ENCODE measurements at places on chromosomes 6 and 20.

- DNase-seq: no peak
Measured at GRCh38 chr6:37878150-37878710, 58.7 kb downstream of the ZFAND3 start.

DNA sequence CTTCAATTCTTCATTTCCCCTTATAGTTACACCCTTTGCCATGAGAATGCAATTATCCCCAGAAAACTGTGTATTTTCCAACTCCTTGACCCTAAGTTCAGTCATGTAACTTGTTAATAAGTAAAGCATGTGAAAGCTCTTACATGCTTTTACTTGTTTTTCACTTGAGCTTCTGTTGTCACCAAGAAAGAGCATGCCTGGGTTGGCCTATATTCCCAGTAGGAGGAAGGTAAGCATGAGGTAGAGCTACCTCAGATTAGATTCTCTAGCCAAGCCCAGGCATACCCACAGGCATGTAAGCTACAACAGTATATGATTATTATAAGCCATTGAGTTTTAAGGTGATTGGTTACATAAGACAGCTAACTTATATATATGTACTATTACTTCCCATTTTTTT lies 101.7 kb upstream of the SMLR1 start:
- DNase-seq: no peak

DNA sequence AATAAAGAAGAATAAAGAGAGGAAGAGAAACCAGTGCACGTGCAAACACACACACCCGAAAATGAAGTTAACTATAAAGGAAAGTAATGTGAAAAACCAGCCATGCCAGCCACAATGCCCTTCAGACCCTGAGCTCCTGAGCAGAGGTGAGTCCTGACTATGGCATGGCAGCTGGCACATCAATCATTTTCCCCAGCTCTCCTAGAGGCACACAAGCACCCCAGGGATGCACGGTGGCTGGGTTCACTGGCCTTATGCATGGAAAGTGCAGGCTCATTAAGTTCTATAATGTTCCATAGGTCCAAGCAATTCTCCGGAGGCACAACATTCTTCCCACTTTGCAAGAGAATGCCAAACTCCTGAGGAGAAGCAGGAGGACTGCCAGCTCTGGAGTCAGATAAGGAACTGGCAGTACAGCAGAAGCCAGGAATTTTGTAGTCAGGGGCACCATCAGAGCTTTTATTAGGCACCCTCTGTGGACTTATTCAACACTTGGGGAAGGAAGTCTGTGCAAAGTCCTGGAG lies 175.0 kb upstream of the PRDM1 start:
- no peak for DNase-seq

- DNase-seq: no peak
Measured at GRCh38 chr20:33434434-33434833, 9.1 kb downstream of the SNTA1 start.

- DNase-seq: no peak
Measured at GRCh38 chr6:157791450-157791849, 31.6 kb upstream of the SNX9 start.

DNA sequence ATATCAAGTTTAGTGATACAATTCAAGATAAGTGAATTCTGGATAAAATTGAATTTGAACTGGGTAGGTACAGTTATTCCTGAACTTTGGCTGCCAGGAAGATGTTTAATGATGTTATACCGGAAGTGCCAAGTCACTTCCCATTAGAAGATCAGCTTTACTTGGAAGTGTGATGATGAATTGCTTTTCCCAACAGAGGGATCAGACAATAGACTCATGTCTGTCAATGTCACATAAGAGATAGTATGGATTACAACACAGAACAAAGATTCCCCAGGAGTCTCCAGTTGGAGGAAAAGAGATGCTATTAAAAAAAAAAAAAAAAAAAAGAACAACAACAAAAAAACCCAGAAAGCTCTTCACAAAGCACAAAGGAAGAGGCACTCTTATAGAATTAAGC lies 497.9 kb upstream of the EPHA7 start:
- no peak for DNase-seq

DNA sequence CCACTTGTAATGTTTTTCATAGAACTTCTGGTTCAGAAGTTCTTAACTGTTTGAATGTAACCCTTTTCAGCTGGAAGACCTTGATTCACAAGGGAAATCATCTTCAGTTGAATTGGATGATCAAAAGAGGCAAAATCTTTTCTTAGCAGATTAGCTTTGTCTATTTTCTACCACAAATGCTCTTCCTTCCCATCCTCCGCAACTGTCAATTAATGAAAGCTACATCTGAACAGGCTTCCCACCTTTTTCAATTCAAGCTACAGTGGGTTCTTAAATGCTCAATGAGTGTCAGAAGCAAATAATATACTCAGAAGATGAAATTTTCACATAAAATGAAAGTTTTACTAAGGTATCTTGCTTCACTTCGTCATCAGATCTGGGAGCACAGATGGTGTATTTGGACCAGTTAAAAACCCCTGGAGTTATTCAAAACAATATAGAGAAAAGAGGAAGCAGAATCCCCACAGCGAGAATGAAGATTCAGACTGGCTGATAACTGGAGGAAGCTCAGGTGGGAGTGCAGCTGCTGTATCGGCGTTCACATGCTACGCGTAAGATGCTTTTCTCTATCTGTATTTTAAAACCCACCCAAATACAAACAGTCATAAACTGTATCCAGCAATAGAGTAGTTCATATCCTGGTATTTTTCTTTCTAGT lies 19.4 kb downstream of the QRSL1 start:
- no peak for DNase-seq

GRCh38 chr20:53623454-53624211 lies 30.0 kb upstream of the ZNF217 start:
- DNase-seq: no peak

DNA sequence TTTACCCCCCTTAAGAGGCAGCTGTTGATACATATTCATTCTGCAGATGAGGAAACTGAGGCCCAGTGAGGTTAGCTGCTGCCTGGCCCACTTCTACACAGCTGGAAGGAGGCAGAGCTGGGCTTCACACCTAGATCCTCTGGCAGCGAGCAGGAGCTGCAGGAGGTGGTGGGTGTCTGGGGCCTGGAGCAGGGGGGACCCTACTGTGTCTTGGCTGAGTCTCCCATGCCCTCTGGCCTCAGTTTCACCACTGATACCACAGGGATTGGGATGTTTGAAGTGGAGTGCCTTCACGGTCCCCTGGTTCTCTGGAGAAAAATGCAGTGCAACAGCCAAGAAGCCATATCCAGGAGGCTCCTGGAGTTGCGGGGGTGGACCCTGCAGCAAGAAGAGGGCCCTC lies 8.2 kb upstream of the BPIFA2 start:
- no peak for DNase-seq

GRCh38 chr6:112291161-112291762 lies 36.9 kb upstream of the LAMA4 start:
- no peak for DNase-seq

GRCh38 chr6:75800708-75801505 lies 51.9 kb downstream of the MYO6 start:
- DNase-seq: no peak

DNA sequence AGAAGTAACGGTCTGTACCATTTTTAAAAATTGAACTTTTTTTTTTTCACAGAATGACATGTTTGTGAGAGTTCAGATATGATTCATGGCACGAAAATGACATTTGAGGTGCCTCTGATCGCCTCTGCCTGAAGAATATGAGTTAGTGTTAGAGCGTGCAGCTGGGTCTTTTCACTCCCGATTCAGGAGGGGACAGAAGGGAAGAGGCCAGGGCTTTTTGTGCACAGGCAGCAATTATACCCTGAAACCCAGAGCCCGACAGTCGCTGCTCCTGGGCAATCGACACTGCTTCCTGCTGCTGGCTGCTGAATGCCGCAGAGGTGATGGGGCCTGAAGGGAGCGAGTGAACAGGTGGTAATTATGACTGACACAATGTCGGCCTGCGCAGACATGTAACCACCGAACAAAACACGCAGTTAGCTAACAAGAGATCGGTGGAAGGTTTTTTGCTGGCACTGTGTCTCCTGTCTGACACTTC lies 652.0 kb upstream of the NOX3 start:
- DNase-seq: no peak

DNA sequence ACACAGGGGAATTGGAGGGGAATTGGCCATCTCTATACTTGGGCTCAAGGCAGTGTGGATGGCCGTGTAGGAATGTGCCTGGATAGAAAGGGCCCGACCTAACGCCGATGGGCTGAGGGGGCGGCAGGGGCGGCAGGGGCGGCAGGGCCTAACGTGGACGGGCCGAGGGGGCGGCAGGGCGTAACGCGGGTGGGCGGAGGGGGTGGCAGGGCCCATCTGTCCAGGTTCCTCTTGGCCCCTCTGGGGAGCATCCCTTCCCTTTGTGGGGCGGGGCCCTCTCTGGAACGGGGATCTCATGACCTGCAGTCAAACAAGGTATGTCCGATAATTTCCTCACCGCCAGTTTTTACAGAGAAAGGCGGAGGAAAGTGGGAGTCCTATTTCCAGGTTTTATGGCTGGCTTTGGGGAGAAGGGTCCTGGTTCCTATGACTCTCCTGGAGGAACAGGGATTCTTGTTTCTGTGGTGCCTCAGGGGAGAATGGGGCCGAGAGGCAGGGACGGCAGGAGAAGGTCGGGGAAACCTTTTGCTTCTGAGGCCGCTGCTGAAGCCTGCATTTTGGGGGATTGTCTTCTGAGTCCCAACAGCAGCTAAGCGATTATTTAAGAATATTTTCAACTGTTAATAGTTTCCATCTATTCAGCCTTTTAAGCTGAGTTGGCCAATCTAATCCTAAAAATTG lies 100.8 kb upstream of the FRMD1 start:
- DNase-seq: peak; percentile 72

DNA sequence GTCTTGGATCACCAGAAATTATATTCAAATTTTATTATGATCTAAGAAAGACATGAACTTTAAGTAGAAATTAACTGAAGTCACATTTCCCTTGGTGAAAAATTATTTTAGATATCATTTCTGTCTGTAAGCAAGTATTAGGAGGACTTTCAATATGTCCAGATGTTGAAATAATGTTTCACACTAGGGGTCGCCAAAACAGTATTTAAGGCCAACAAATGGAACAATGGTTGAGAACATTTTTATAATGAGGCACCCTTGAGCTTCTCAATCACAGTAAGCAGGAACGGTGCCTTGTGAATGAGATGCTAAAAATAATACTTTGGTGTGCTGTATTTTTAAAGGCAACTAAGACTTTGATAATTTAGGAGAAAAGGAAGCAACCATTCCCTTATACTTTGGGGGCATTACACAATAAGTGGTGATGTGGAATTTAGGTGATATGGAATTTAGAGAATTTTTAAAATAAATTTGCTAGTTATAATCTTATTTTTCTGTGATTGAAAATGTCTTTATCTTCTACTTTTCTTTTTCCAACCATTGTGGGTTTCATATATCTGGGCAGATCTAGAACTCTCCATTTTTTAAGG lies 9.6 kb upstream of the SF3B5 start:
- no peak for DNase-seq

DNA sequence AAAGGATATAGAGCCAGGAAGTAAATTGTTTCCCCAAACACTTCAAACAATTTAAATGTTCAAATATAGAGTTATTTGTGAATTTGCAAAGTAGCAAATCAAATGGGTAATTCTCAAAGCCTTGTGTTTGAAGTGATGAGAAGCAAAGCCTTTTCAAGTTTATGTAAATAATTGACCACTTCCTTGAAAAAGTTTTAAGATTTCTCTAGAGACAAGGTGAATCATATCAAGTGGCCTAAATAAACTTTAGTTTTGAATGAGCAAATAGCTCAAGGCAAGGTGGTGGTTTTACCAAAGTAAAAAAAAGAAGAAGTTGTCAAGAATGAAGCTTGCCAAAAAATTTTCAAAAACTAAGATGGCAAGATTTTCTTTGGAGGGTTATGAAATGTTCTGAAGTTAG lies 42.6 kb upstream of the IFNGR1 start:
- DNase-seq: no peak

DNA sequence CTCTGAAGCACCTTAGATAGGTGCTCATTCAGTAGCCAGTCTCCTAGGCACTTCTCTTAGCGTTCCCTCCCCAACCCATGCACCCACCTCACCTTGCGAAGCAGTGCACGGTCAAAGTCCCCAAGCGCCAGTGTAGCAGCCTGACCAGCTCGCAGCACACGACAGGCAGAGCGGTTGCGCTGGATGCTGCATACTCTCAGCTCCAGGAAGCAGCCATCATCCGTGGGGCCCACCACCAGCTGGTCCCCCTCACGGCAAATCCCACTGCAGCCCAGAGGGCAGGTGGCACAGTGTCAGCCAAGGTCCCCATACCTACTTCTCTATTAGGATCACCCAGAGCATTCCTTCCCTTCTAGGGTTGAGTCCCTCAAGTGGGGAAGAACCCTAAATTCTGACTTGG lies 6.5 kb downstream of the GTPBP2 start:
- DNase-seq: no peak

GRCh38 chr6:17349427-17349826 lies 44.0 kb upstream of the CAP2 start:
- DNase-seq: no peak

GRCh38 chr20:40634891-40635290 lies 54.1 kb downstream of the MAFB start:
- no peak for DNase-seq

- no peak for DNase-seq
Measured at GRCh38 chr20:55166063-55166462, 690.7 kb downstream of the DOK5 start.

DNA sequence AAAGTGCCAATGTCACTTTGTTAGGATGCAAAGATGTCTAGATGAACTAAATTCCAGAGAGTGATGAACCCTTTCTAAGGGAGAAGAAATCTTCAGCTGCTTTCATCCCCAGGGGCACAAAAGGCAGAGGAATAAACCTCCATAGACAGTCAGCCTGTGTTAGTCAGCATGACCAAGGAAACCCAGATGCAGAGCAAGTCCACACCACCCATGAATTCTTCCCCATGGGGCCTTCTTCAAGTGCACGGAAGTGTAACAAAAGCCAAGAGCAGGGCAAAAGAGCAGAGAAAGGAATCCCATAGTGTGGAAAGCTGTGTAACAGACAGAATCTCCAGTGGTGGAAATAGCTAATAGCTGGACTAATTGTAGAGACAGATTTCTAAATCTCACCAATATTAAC lies 50.0 kb downstream of the DCDC2 start:
- no peak for DNase-seq

GRCh38 chr6:56729719-56730118 lies 87.0 kb upstream of the DST start:
- DNase-seq: no peak

DNA sequence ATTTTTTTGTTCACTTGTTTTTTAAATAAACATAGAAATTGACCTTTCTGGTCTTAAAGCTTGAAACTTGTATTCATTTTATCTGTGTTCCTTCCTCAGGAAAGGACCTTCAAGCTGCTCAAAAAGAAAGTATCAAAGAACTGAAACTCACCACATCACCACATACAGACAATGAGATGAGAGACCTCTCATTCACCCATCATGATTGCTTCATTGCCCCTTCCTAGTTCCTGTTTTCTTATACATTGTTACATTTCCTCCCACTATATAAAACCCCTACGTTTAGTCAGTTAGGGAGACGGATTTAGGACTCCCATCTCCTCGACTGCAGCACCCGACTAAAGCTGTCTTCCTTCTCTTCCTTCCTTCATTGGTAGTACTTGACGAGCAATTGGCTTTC lies 180.5 kb upstream of the OPRM1 start:
- DNase-seq: no peak

DNA sequence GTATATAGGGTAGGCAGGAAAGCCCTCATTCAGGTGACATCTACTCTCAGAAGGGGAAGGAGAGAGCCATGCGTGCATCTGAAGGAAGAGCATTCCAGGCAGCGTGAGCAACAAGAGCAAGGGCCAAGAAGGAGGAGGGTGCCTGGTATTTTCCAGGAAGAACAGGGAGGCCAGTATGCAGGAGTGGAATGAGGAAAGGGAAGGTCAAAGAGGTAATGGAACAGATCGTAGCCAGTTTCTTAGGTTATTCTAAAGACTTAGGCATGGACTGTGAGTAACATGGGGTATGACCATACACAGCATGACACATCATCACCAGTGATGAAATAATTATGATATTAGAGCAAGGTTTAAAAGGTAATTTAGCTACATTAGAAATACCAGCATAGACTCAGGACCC lies 24.1 kb downstream of the ALDH8A1 start:
- DNase-seq: no peak

All from vagina (tissue), 2 donors.